ENCODE measurements at places on chromosomes 3 and 15.

DNA sequence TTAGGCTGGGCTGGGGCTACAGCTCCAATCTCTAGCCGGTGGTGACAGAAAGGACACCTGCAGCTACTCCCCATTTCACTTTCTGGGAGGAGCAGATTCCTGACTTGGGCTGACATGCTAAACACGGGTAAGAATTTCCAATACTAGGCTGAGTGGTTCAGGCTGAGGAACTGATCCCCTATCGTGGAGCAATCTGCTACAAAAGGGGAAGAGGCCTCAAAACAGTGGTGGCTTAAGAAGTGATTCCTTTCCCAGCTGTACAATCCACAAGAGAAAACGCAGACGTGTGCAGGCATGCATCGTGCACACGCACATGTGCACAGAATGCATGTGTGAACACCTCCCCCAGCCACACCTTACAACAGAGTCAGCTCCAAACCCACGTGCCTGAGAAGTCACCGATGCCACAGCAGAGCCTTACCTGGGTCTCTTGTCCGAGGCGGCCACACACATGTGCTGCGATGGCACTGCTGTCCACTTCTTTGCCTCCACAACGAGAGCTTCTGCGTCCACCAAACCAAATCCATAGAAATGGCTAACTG lies 86.7 kb upstream of the SNRPA1 start:
- no peak for DNase-seq

DNA sequence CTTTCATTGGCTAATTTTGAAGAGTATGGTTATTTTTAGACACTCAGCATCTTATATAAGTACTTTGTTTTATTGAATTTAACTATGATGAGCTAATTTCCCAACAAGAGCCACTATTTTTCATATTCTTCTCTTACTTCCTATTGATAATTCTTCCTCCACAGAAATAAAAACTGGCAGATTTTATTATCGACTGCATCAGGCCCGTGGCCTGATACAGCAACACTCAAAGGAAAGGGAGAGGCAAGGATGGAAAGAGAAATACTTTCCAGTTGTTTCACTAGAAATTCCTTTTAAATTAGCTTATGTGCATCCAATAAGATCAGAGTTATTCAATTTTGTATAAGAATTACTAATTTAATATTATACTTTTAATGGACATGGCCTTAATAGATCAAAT lies 886.3 kb downstream of the ROBO1 start:
- no peak for DNase-seq

DNA sequence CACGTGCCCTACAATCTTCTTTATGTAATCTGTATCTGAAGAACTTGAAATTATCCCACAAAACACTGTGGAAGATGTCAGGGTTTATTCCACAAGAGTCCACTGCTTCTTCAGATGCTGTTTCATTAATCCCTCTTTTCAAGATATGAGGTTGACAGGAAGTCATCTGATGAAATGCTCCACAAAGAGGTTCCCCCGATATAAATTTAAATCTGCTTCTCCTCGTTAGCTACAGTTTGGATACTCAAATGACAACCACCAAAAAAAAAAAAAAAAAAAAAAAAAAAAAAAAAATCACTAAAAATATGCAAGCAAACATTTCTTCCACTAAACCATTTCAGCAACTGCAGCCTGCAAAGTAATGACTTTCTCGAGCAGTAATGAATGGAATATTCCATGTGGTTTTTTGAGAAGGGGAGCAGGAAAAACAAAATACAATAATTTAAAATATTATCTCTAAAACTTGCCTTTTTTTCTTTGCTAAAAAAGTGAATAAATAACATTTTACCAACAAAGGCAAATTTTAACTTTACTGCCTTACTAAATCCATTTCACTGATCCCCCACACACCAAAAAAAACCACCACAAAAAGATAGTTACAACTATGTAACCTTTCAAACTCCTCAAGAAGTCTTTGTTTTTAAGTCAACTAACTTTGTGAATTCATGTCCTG lies 37.8 kb downstream of the DLG1 start:
- DNase-seq = no peak

DNA sequence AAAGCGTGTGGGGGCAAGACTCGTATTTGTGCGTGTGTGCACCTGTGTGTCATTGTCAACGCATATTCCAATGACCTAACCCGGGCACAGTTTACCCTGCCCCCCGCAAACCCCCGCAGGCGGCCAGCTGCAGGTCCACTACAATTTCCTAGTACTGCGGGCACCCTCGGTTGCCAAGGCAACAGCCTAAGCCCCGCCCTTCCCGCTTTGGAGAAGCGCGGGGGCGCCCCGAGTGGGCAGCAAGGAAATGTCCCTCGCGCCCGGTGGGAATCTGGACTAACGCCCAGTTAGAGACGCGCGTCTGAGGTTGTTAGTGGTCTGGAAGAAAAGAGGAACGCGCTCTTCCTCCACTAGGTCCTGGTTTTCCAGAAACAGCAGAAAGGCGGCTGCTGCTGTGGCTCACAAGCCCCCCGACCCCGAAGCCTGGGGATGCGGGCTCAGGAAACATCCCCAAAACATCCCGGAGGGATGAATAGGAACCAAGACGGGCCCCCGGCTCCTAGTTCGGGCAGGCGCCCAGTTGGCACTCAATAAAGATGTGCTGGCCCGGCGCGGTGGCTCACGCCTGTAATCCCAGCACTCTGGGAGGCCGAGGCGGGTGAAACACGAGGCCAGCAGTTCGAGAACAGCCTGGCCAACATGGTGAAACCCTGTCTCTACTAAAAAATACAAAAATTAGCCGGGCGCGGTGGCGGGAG lies 1.1 kb downstream of the ABHD14A start:
- DNase-seq = no peak

GRCh38 chr15:51864408-51865056 lies 35.1 kb downstream of the TMOD3 start:
- peak; percentile 54 for DNase-seq

DNA sequence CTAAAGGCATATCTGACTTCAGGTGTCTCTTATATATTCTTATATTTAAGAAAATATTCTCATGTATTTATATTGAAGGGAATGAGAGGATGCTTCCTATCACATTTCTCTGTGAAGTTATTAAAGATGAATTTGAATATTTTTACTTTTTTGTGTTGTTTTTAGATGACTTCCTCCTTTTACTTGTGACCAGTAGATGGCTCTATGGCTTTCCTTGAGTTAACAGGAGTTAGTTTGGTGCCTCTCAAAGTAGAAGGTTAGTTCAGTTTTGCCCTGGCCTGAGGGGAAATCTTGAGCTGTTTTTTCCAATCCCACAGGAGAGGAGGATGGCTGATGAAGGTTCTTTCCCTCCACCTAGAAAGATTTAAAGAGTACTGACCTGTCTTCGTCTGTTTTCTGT lies 80.7 kb downstream of the SQOR start:
- DNase-seq = peak; percentile 44

DNA sequence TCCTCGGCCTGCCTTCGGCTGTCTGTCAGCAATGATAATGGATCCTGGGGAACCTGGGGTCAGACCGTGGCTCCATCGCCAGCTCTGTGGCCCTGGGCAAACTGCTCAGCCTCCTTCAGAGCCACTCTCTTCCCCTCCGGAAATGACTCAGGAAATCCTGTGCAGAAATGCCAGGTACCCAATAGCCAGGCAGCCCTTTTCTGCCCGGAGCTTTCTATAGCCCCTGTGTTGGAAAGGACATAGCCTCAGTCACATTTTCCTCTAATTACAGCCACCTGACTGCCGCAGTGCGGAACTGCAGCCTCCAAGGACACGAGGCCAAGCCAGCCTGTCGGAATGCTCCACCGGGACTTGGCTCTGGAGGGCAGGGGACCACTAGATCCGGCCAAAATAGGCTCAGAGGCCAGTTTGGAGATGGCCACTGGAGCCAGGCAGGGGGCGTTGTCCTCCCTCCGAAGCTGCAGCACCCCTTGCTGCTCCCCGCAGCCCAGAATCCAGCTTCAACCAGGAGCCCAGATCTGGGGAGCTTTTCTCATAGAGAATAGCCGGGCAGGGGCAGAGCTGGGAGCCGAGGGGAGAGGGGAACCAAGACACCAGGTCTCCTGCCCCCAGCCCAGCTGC lies 11.6 kb upstream of the ZXDC start:
- DNase-seq = no peak

DNA sequence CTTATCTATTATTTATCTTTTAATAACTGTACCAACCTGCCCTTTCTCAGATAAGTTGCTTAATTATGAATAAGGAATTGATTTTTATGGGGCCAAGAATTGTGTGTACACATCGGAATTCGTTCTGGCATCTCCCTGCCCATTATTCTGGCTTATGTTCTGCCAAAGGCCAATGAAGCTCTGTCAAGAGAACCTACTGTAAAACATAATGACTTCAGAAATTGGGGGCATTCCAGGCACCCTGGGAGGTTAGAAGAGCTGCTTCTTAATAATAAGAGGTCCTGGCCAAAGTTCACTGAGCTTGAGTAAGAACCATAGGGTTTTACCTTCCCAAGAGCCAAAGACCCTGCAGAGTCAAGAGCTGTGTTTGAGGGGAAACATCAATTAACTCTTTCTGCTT lies 261.7 kb downstream of the SLC9A9 start:
- DNase-seq = no peak

- DNase-seq = no peak
Measured at GRCh38 chr3:161905520-161906132, 409.0 kb downstream of the OTOL1 start.

DNA sequence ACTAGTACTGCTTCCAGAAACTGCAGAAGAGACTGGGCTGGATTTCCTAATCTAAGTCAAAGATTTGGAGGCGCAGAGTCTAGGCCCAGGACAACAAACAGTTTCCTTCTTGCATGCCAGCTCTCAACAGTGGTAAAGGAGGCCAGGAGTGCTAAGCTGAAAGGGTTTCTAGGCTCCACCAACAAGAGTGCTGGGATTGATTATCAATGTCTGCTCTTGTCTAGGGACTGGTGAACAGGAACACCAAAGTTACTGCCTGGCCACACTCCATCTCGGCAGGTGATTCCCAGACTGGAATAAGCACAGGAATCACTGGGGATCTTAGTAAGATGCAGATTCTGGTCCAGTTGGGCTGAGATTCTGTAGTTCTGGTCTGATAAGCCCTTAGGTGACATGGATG lies 22.8 kb upstream of the FGD5 start:
- DNase-seq = no peak

GRCh38 chr3:122582390-122582789 lies 4.9 kb downstream of the PARP15 start:
- no peak for DNase-seq

- no peak for DNase-seq
Measured at GRCh38 chr3:24684506-24685023, 189.9 kb upstream of the THRB start.

DNA sequence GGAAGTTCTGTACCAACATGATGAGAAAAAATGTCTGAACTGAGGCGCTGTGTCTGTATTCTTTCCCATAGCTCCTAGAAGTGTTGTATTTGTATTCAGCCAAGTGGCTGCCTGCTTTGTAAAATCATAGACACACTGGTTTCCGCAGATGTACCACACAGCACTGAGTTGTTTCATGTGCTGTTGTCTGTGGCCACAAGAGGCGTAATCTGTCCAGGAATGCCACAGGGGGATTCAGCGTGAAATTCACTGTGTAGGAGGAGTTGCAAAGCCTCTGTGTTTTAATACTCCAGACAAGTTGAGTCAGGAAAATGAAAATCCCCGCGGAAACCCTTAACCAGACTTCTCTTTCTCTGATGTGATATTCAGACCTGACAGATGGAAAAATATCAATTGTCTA lies 462.2 kb downstream of the NSUN3 start:
- DNase-seq = no peak

DNA sequence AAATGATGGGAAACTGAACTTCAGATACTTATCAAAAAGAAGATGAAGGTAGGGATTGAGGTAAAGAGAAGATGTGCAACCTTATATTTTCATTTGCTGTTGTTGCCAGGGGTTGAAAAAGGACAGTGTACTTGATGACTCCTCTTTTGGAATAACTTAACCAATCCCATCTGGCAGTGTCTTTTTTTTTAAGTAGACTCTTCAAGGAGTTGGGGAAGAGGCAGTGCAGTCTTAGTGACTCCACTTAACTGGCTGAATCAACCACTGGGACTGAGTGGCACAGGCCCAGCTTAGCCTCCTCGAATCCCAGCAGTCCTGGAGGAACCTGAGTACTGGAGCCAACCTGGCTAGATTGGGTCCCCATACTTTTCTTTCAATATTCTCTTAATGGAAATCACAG lies 27.3 kb upstream of the FILIP1L start:
- DNase-seq = no peak

- peak; percentile 81 for DNase-seq
Measured at GRCh38 chr15:73560501-73561117, 72.6 kb downstream of the NPTN start.

DNA sequence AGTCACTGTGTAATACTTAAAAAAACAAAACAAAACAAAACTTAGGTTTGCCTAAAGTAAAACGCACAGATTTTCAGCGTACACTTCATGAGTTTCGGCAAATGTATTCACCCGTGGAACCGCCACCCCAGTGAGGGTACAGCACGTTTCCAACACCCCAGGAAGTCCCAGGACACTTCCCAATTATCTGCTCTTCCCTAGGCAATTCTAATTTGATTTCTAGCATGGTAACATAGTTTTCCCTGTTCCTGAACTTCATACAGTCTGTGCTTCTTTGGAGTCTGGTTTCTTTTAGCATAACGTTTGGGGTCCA lies 497 bp upstream of the CLASP2 start:
- DNase-seq = no peak

Measured in T47D (cell line).